ENCODE measurements at places on chromosomes 6 and 20. TPM values are rescaled to one million over a fixed set of nuclear protein-coding genes. Genes with fewer than 3 reads are reported as not detected.

Gene RSPO3
- total RNA-seq = 1.9 TPM

- no peak overlapping the region for H3K27ac ChIP-seq
- no peaks in the 10 kb centered on the region for H3K27me3 ChIP-seq
- no peak for DNase-seq
- no peaks in the 10 kb centered on the region for H3K4me1 ChIP-seq
- H3K4me3 ChIP-seq = no peak overlapping the region
- H3K36me3 ChIP-seq = no peaks in the 10 kb centered on the region
Measured at GRCh38 chr6:41208439-41209106, 7.6 kb upstream of the TREML2 start.

GRCh38 chr6:132964101-132964867, 149.9 kb downstream of the RPS12 start:
- H3K27me3 ChIP-seq = no peaks in the 10 kb centered on the region
- no peak for DNase-seq
- H3K36me3 ChIP-seq = no peaks in the 10 kb centered on the region
- H3K27ac ChIP-seq = no peak overlapping the region
- no peak overlapping the region for H3K4me3 ChIP-seq

- DNase-seq = no peak
- H3K36me3 ChIP-seq = no peaks in the 10 kb centered on the region
- no peak overlapping the region for H3K4me3 ChIP-seq
- peaks cover 3% of the 10 kb centered on the region for H3K4me1 ChIP-seq
- H3K27me3 ChIP-seq = no peaks in the 10 kb centered on the region
Measured at GRCh38 chr6:46040288-46040687, 24.6 kb upstream of the CLIC5 start.

- DNase-seq = no peak
- H3K4me3 ChIP-seq = no peak overlapping the region
- no peak overlapping the region for H3K27ac ChIP-seq
- H3K27me3 ChIP-seq = no peaks in the 10 kb centered on the region
- H3K36me3 ChIP-seq = no peaks in the 10 kb centered on the region
- no peaks in the 10 kb centered on the region for H3K4me1 ChIP-seq
Measured at GRCh38 chr6:107657755-107658461, 166.2 kb downstream of the SCML4 start.

DNA sequence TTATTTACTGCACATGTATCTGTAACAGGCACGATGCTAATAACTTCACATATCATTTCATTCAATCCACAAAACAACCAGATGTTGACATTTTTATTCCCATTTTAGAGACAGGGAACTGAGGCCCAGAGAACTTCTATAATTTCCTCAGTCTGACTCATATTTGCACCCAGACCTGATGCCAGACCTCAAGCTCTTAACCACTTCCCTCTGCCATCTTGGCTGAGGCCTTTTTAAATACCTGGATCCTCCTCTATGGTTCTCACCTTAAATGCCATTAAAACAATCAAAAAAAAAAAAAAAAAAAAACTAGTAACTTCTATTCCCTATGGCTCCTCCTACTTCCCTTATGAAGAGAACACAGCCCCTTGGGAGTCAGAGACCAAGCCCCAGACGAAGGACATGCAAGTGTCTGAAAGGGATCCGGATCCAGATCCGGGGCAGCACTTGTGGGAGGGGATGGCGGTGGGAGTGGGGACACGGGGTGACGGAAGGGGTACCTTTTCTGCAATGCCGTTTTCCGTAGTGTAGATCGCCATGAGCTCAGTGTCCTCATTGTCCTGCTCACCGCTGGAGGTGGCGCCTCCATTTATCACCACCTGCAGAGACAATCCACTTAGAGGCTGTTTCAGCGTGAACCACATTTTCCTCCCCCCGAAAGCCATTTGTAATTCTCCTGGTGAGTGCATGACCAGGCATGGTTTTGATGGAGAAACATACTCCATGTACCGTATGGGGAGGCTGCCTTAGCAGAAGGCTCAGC, 88.7 kb downstream of the SLC23A2 start:
- no peaks in the 10 kb centered on the region for H3K4me1 ChIP-seq
- no peaks in the 10 kb centered on the region for H3K27me3 ChIP-seq
- no peaks in the 10 kb centered on the region for H3K36me3 ChIP-seq
- no peak overlapping the region for H3K4me3 ChIP-seq

GRCh38 chr6:7697432-7697819, 28.5 kb upstream of the BMP6 start:
- H3K4me1 ChIP-seq = no peaks in the 10 kb centered on the region
- no peak overlapping the region for H3K27ac ChIP-seq
- no peak for DNase-seq
- H3K36me3 ChIP-seq = no peaks in the 10 kb centered on the region
- no peaks in the 10 kb centered on the region for H3K27me3 ChIP-seq

GRCh38 chr6:70180901-70181599, 121.8 kb downstream of the COL9A1 start:
- H3K27ac ChIP-seq = no peak overlapping the region
- no peaks in the 10 kb centered on the region for H3K36me3 ChIP-seq
- no peak overlapping the region for H3K4me3 ChIP-seq
- no peaks in the 10 kb centered on the region for H3K4me1 ChIP-seq

GRCh38 chr6:90214966-90215365, 81.7 kb downstream of the BACH2 start:
- DNase-seq = no peak
- H3K27me3 ChIP-seq = no peaks in the 10 kb centered on the region
- H3K27ac ChIP-seq = no peak overlapping the region
- peaks cover 19% of the 10 kb centered on the region for H3K4me1 ChIP-seq

GRCh38 chr20:21302664-21303060, 469 bp upstream of the XRN2 start:
- DNase-seq = no peak
- H3K36me3 ChIP-seq = no peaks in the 10 kb centered on the region
- H3K27me3 ChIP-seq = no peaks in the 10 kb centered on the region
- peak overlapping the region; percentile 84 for H3K4me3 ChIP-seq
- peak overlapping the region; percentile 93 for H3K27ac ChIP-seq
- no peaks in the 10 kb centered on the region for H3K4me1 ChIP-seq

Data from prostate gland (tissue), 2 donors.